Stimulated activated CD4-positive, alpha-beta T cell treated with anti-CD3 and anti-CD28 coated beads, Interleukin-1b, Interleukin-23, amount 100 ng/mL, for 1 hour (primary cell): ENCODE measurements at places on chromosomes 16 and 17.

DNA sequence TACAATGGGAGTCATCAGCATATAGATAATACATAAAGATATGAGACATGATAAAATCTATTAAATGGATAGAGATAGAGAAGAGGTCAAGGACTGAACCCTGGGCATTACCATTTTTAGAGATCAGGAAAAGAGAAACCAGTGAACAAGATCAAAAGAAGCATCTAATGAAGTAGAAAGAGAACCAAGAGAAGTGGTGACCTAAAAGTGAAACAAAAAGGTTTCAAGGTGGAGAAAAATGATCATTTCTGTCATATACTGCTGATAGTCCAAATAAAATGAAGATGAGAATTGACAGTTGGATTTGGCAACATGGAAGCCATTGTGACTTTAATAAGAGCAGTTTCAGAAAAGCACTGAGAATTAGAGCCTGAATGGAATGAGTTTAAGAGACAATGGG lies 165.1 kb downstream of the PPM1E start:
- DNase-seq, result no peak

- DNase-seq, result peak; percentile 60
Measured at GRCh38 chr17:34980681-34981537, 597 bp downstream of the LIG3 start.

DNA sequence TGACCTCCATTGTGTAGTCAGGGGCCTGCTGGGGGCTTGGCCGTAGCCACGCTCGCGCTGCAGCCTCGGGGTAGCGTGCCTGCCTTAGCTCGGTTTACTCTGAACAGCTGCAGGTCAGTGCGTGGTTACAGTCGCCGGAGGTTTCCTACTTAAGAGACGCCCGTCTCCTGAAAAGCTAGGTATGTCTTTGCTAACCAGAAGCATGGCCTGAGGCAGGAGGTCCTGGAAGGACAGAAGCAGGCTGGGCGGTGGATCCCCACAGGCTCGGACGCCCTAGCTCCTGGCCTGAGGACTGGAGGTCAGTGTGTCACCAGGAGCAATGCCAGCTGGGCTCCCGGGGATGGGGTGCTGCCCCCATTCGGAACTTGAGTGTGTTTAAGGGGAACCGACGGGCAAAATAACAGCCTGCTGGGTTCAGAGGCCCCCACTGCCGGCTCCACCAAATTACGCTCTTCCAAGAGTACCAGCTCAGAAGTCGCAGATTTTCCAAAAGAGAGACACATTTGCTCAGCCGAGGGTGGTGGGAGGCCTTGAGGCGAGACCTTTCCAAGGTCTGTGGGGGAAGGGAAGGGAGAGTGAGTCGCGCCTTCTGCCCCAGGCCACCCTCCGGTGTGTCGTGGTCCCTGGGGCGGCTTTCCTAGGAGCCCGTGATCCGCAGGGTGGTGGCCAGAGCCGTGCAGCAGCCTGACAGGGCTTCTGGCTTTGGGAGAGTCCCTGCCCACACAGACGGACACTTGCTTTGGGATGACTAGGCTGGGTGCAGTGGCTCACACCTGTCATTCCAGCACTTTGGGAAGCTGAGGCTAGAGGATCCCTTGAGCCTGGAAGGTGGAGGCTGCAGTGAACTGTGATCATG lies 3.9 kb upstream of the GNG13 start:
- no peak for DNase-seq

- no peak for DNase-seq
Measured at GRCh38 chr16:71703333-71703732, 21.2 kb downstream of the PHLPP2 start.

DNA sequence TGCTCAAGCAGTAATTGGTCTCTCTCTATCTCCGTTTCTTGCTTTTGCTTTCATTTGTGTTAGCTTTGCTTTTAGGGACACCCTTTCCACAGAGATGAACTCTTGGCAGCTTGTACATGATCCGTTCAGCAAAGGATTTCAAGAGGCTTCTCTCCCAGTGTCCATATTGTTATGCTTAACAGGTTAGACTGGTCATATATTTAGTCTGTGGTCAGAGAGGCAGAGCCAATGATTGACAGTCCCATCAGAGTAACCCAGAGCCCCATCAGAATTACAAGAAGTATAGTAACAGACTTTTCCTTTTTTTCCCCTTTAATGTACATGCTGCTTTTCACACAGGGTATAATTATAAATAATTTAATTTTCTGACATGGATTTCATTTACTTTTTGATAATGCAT lies 34.4 kb downstream of the GDPD1 start:
- no peak for DNase-seq

GRCh38 chr17:49055181-49055927 lies 58.2 kb downstream of the IGF2BP1 start:
- no peak for DNase-seq

DNA sequence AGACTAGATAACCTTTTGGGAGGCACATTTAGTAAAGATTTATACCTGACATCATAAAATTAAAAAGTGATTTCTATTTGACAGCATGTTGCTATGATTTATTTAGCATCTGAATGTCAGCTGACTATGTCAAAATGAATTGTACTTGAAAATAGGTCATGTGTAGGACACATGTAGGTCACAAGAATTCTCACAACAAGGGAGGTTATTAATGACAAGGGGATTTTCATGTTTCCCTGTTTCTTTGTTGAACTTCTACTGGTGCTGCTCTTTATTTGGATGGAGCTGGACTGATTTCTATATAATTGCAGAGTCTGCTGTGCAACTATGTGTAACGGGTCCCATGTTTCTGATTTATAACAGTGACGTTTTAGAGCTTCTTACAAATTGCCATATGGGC lies 144.4 kb downstream of the CNTNAP4 start:
- no peak for DNase-seq

DNA sequence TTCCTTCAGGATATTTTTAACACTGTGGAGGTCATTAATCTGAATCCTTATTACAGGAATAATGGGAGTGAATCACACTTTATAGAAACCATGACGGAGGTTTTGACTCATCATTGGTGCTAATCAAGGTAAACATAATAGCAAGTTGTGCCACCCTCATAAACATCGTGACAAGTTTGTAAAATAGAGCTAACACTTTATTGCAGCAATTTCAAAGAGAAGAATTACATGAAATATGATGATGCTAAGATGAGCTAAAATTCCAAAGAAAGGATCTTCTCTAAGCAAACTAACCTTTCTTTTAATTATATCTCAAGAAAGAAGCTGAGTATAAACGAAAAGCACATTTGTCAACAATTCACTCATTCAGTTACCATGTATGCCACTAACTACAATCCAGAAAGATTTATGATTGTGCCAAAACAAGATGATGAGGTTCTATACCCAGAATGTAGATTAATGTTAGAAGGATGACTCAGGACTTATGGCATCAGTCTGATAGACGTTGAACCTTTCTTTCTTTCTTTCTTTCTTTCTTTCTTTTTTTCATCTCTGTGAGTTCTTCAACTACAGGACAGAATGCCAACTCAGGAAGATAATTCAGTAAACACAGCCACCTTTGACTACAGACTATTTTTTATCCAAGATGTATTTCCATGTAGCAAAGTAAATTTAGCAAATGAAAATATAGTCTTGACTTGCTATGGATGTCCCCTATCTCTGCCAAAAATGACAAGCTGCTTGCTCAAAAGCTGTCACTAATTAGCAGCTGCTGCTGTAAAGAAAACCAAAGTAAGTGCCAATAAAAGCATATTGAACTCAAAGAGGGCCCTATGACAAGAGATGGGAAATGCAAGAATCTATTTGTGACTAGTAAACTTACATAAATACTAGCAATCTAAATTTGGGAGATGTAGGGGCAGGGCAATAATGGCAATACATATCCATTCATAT lies 23.3 kb downstream of the STAT5B start:
- DNase-seq, result no peak

DNA sequence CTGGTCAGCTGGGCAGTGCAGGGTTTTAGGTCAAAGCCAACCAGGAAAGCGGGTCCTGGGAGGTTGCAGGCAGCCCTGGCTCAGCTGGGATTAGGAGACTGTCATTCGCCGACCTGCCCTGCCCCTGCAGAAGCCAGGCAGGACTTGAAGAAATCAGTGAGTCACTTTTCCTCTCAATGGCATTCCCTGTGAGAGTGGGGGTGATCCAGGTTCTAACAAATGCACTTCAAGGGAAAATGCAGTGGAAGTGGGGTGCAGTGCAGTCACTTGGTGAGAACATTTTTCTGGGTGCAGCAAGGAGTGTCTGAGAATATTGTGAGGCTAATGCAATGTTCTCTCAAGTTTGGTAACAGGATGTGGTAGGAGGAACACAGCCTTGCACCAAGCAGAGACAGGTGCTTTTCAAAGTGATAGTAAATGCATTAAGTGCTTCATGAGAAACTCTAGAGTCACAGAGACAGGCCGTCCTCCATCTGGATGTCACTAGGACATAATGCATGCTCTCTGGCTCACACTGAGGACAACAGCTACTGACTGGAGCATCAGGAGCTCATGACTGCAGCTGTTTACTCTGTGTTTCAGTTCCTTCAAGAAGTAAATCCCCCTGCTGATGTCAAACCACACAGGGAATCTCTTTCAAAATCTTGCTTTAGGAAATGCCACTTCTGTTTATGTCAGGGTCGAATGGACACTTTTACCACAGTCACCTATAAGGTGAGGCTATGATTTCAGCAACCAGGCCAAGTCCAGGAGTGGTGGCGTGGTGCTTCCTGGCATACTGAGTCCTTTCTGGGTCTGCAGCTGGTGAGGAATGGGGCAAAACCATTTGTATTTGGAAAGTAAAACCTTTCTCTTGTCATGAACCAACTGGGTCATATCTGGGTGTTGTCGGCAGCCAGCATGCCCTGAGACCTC lies 16.7 kb downstream of the CDK5R1 start:
- DNase-seq, result no peak
